ENCODE measurements at places on chromosomes 7 and 10.

DNA sequence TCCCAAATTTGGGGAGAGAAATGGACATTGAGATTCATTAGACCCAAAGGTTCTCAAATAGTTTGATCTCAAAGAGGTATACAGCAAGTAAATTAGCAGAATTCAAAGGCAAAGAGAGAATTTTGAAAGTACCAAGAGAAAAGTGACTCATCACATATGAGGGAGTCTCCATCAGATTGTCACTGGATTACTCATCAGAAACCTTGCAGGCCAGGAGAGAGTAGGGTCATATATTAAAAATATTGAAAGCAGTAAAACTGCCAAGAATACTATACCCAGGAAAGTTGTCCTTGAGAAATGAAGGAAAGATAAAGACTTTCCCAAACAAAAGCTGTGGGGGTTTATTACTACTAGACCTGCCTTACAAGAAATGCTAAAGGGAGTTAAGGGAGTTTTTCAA, 140.6 kb downstream of the TMEM168 start:
- DNase-seq = no peak

DNA sequence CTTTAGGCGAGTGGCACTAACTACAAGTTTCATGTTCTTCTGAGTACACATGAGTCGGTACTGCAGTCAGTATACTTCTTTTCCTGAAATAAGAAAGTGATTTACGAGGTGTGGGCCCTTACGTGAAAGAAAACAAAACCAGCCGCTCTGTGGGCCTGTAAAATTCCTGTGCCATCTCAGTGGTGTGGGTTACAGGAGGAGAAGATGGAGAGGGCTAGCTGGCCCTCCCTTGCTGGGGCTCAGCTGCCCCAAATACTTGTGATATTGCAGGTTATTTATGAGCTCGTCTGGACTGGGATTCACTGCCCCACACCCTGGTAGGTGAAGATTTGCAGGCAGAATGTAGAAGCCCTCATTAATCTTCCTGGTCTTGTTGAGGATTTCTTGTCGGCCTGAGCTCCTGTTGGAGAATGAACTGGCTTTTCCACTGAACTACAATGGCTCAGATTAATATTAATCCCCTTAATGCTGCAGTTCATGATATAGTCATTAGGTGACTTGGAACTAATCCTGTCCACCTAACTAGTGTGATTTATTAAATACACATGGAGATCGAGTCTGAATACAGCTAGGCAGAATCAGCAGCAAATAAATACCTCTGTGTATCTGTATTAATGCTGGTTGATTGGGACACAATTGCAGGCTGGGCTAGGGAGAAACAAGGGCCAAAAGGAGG, 68.0 kb downstream of the GBF1 start:
- no peak for DNase-seq

DNA sequence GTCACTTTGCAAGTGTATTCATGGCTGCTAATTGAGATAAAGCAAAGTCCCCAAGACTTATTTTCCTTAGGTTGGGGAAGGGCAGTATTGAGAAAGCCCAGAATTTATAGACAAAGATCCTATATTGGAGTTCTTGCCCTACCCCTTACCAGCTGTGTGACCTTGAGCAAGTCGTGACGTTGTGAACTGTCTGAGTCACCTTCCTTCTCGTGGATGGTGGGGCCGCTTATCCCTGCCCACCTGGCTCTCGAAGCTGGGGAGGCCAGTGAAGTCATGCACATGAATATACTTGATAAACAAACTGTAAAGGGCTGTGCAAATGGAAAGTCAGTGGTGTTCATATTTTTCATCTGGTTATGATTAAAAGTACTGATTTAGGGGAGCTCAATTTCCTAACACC, 127.4 kb downstream of the TACC2 start:
- no peak for DNase-seq

GRCh38 chr7:3493499-3493898, 192.4 kb downstream of the SDK1 start:
- DNase-seq = no peak

GRCh38 chr7:137968890-137969289, 33.0 kb downstream of the CREB3L2 start:
- no peak for DNase-seq

- DNase-seq = no peak
These were observed 19.7 kb downstream of the OIT3 start for GRCh38 chr10:72913287-72913686.

- no peak for DNase-seq
These were observed 29.1 kb upstream of the IKZF1 start for GRCh38 chr7:50275430-50275829.

GRCh38 chr10:17905491-17905890, 46.2 kb upstream of the SLC39A12 start:
- DNase-seq = no peak

DNA sequence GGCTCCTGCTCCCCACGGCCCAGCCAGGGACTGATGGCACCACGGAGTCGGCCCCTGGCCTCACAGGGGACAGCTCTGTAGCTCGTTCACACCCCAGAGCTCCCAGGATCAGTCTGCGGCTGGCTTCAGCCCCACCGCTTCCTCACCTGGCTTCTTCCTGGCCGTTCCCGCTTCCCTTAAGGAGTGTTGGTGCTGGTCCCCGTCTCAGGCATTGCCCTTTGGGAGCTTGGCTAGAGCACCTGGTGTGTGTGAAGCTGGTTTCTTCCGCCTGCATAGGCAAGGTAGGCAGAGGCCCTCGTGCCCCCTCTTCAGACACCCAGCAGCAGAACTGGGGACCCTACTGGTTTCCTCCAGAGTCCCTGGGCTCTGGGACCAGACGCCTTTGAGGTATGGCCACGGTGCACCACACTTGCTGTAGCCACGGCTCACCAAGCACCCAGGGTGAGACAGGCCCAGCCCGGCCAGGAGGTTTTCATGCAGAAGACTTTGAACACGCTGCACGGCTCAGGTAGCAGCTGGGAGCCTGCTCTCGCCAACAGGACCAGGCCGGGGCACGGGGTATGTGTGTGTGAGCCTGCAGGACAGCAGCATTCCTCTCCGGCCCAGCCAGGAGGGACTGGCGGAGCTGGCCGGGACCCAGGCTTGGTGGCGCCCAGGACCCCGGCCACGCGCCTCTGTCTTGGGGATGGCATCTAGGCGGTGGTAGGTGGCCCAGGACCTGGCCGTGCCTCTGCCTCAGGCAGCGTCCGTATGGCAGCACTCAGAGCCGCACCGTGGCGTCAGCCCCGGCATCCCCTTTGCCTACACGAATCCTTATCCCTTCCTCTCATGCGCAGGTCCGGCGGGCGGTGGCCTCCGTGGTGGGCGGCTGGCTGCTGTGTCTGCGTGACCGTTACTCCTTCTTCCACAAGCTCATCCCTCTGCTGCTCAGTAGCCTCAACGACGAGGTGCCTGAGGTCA, 13.2 kb upstream of the PRKAR1B start:
- no peak for DNase-seq

GRCh38 chr7:48158404-48158803, 12.9 kb upstream of the ABCA13 start:
- DNase-seq = no peak

DNA sequence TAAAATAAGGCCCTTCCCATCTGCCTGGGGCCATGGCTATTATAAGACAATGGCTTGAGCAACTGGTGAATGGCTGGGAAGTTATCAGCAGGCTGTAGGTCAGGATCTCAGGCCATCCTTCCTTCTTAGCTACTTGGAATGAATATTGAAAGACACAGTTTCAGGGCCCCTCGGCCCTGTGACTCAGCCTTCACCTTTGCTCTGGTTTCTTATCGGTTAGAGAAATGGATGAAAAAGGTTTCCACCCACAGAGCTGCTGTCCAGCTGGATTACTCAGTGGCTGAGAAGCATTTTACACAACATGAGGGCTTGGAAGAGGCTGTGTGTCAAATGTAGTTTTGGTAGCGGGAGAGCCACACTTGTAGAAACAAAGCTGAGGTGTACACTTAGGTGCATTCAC, 9.4 kb downstream of the ACSL5 start:
- DNase-seq = no peak

GRCh38 chr7:157814931-157815705, 478.3 kb downstream of the DNAJB6 start:
- DNase-seq = no peak

DNA sequence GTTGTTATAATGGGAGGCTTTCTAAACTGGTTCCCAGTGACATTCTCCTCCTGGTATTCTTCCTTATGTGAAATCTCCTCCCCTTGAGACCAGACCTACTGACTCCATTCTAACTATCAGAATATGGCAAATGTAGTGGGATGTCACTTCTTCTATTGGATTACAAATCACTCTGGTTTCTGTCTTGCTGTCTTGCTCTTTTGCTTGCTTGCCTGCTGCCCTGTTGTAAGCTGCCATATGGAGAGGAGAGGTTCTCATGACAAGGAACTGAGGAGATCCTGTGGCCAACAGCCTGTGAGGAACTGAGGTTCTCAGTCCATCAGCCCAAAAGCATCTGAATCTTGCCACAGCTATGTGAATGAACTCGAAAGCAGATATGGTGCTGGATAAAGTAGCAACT, 4.7 kb upstream of the NRCAM start:
- DNase-seq = no peak

GRCh38 chr10:123860209-123860608, 31.4 kb downstream of the CPXM2 start:
- no peak for DNase-seq

GRCh38 chr10:1944487-1944886, 207.2 kb upstream of the ADARB2 start:
- no peak for DNase-seq

DNA sequence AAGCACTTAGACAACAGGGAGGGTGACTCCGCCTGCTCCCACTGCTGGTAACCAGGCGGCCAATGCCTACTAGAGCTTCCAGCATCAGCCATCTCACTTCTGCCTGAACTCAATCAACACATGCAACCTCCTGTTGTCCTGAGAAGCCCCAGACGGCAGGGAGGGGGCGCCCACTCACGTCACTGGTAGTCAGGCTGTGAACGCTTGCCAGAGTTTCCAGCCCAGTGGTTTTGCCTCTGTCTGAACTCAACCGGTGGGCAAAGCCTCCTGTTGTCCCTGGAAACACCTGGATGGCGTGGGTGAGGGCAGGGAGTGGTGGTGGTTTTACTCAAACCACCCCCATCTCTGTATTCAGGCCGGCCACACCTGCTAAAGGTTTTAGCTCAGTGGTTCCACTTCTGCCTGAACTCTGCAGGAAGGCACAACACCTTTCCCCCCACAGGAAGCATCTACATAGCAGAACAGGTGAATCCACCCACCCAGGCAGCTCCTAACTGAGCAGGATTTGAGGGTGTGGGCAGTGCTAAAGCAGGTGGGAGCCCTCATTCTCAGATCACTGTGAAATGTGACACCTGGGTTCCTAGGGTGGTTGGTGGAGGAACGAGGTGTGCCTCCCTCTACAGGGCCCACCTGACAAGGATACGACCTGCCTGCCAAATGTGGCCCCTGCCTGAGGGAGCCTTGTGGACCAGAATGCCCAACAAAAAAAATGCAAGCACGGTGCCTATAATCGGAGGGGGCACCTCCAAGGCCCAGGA, 563.0 kb upstream of the SEMA3D start:
- DNase-seq = no peak
